ENCODE measurements at places on chromosomes 7 and 10.

- no peak for DNase-seq
Measured at GRCh38 chr10:83959328-83959727, 180.0 kb upstream of the GHITM start.

- DNase-seq = no peak
Measured at GRCh38 chr7:16099302-16099849, 322.0 kb downstream of the CRPPA start.

DNA sequence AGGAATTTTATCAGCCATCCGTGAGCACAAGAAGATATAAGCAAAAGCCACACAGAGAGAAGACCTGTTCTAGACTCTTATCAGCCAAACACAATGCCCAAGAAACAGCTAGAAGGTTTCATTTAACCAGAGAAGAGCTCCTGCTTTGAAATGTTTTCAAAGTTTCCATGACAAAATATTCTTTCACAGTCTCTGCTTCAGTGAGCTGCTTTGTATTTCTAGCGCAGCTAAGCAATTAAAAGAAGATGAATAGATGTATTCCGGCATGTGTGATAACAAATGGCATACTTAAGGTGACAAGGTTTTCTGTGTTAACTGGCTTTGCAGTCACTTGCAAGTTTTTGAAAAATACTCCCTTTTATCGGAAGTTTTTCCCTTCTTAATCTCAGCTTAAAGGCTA, 78.9 kb upstream of the NXPH1 start:
- no peak for DNase-seq

- no peak for DNase-seq
Measured at GRCh38 chr7:134900166-134900982, 85.9 kb upstream of the AGBL3 start.

GRCh38 chr7:129279757-129280156, 54.9 kb downstream of the AHCYL2 start:
- DNase-seq = no peak

DNA sequence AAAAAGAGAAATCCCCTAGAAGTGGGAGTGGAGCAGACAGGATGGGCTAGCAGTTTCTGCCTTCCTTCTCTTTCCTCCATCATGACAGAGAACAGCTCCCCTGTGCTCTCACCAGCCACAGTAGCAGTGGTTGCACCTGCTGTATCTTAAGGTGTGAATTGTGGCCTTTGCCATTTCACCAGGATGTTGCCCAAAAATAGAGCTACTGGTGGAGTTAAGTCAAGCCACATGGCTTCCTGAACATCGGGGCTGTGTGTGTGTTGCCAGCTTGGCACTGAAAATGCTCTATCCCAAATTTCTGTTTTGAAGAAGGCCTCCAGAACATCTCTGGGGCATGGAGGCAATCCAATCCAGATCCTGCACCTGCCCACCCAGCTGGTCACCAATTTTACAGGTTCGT, 348.7 kb downstream of the EXOC4 start:
- DNase-seq = no peak

DNA sequence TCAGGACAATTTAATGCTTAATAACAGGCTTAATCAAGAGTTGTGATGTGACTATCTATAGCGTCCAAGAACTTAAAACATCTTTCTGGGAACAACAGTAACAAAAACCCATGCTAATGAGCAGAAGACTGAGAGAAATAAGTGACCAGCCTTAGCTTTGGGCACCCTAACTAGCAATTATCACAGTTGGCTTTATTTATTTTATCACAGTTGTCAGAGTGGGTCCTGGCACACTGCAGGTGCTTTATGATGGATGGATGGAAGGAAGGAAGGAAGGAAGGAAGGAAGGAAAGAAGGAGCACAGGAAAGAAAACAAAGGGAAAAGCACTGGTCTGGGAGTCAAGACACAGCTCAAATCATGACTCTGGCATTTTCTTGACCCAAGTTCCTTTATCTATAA, 181.1 kb downstream of the SKAP2 start:
- no peak for DNase-seq

GRCh38 chr7:1512781-1513656, 8.8 kb upstream of the INTS1 start:
- DNase-seq = no peak

GRCh38 chr10:125144693-125145623, 15.4 kb downstream of the CTBP2 start:
- DNase-seq = no peak

DNA sequence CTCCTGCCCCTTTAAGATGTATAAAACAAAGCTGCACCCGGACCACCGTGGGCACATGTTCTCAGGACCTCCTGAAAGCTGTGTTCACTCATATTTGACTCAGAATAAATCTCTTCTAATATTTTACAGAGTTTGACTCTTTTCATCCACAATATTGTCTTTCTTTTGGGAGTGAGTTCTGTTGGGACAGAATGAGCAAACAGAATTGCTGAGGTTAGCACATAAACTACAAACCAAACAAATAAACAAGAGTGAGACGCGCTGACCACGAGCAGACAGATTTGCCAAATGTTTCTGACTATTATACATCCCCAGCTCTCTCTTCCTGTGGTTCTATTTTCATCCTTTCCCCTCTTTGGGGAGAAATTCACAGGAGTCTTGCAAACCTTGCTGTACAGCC, 526.7 kb downstream of the CALN1 start:
- no peak for DNase-seq

GRCh38 chr10:88542522-88542921, 40.6 kb downstream of the RNLS start:
- no peak for DNase-seq

GRCh38 chr7:157539521-157539920, 202.7 kb downstream of the DNAJB6 start:
- DNase-seq = no peak

DNA sequence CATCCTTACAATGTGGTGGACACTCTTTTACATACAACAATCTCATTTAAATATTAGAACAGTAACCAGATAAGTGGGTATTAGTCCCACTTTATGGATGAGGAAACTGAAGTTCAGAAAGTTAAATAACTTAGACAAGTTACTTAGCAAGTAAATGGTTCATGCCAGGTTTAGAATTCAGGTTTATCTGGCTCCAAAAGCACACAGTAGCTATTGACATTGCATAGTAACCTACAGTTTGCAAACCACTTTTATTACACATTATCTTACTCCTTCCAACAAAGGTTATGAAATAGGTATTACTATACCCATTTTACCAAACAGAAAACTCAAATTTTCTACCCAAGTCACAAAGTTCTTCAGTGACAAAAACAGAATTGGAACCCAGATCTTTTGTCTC, 19.7 kb upstream of the NKX2-3 start:
- DNase-seq = no peak

- no peak for DNase-seq
Measured at GRCh38 chr7:129401228-129401966, 32.8 kb upstream of the STRIP2 start.

DNA sequence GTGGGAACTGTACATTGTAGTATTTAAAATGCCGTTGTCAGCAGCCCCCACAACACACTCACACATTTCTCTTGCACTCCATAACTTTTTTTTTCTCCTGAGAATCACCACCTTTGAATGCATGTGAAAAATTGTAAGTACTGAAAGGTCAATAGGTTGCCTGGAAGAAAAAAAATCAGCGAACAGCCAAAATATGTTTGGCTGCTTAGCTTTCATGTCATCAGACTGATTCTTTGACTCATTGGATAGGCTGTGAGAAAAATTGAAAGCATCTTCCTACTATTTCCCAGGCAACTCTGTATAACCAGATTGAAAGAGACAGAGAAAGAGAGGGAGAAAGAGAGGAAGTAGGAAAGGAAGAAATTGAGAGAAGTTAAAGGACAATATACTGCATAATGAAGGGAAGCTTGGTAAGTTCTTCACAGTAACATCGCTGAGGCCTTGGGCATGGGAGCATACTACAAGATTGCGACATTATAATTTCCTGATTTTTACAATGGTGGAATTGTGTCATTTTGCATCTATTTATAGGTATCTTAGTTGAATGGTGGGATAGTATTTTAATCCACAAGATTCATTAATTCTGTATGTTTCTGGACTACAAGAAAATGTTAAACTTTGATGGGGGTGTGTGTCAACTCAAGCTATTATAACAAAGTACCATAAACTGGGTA, 249.3 kb upstream of the KCND2 start:
- DNase-seq = no peak

GRCh38 chr7:151275813-151276577, 27.5 kb upstream of the SMARCD3 start:
- no peak for DNase-seq

GRCh38 chr10:96587264-96588059, 650 bp upstream of the TM9SF3 start:
- DNase-seq = peak; percentile 61

DNA sequence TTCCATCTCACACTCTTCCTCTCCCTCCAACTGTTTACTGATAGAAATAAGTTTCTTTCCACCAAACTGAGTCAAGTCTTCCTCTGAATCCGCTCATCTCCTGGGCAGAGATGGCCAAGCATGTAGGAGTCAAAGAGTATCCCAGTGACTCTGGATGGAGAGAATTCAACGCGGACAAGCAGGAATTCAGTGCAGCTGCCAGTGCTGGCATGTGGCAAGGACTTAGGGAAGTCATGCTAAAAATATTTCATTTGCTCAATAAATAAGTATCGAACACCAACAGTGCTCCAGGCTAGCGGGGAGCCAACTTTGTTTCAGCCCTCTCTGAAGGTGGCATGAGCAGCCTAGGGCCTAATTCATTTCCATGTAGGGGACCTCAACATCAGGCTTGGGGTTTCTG, 351.6 kb upstream of the ZMIZ1 start:
- DNase-seq = no peak

- DNase-seq = no peak
Measured at GRCh38 chr7:34756691-34757090, 98.7 kb downstream of the NPSR1 start.

DNA sequence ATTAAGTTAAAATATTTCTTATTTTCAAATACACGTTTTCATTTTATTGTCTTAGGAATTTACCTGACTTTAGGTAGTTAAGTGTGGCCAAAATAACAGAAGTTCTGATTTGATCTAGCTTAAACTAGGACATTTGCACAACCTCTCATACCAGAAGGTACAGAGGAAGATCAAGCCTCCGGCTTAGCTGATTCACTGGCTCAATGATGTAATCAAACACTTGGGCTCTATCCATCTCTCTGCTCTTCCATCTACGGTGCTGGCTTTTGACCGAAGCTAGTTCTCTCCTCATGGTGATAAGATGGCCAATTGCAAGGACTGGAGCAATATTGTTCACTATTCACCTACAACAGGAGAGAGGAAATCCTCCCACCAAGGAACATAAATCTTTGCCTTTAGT, 12.2 kb upstream of the HYCC1 start:
- no peak for DNase-seq

DNA sequence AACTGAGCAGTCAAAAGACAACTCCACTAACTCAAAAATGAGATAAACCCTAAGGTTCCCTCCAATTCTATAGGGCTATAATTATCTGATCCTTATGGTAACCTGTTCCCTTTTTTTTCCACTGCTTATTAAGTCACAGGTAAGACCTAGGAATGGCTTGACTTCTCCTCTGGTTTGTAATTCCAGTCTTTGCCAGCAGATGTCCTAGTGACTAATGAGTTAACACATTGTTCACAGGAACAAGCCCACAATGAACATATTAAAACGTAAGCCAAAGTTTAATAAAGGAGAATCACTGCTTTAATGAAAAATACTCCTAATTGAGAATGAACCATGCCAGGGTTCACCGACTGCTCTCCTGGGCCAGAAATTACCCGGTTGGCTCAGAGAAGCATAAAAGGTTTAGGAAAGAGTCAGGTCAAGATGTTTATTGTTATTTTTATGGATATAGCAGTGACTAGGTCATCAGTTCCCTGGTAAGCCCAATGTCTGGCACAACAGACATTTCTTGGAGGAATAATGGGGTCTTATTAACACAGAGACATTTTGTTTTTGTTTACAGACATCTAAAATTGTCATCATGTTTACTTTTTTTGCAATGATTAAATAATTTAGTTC, 120.1 kb downstream of the ELAPOR2 start:
- peak; percentile 57 for DNase-seq

- DNase-seq = no peak
Measured at GRCh38 chr7:31488562-31489203, 25.2 kb upstream of the ITPRID1 start.

DNA sequence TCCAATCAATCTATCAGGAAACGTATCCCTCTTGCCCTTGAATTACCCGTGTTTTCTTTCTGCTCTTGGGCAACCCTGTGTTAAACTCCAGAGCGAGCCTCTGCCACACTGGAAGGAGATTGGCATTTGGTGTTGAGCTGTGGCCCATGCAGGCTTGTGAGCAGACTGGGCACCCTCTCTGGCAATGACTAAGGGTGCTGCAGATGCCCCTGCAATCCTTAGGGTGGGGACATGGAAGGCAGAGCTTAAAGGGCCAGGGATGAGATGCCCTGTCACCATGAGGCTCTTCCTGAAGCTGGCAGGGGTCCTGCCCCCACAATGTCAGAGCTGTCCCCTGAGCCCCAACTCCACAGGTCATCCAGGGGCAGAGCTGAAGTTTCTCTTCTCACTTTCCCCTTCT, 19.5 kb upstream of the FAM180A start:
- DNase-seq = no peak

DNA sequence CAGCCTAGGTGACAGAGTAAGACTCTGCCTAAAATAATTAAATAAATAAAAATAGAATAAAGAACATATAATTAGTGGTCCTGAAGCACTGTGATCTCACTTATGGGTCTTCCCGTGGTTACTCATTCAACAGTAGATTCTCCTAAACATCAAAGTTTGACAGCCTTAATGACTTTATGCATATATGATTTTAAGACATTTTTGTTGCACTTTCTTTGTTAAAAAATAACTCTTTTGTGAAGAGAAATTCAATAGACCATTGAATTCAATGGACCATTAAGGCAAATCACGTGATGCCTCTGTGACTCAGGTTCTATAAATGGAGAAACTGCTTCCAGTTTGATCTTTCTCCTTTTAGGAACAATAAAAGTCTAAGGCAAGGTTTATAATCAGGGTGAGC, 59.6 kb downstream of the ATOH7 start:
- DNase-seq = no peak

GRCh38 chr10:96252730-96253129, 18.6 kb downstream of the BLNK start:
- no peak for DNase-seq

- no peak for DNase-seq
Measured at GRCh38 chr7:80721883-80722615, 83.6 kb downstream of the CD36 start.

DNA sequence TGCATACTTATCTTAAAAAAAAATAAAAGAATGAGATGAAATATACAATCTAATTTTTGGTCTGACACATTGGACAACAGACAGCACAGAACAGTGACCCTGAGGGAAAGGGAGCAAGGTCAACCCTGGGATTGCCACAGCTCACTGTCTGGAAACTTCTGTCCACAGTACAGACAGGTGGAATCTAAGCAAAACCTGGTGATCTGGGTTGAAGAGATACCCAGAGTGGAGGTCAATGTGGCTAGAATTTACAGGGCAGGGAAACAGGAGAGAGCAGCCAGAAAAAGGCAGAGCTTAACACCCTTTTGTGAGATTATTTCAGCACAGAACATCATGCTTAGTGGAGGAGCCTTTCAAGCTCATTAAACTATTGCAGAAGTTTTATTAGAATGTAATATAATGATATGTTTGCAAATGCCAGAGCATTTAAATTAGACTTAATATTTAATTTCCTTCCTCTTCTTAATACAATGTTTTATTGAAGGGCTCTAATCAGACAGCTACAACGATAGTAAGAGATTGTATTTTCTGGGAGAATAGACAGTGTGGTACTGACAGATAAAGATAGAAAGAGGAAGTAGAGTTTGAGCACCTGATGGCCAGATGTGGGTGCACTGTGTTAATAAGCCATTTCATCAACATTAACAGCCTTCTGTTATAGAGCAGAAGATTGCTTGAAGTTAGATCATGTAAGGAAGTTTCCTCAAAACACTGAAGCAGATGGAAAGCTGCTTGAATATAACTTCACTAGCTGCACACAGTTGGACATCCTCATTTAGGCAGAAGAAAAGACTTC, 309.4 kb downstream of the HGF start:
- DNase-seq = no peak

Measured in CD4-positive, alpha-beta T cell treated with Interleukin-15 for 4 hours (primary cell).